Activated naive CD4-positive, alpha-beta T cell (primary cell): ENCODE measurements at places on chromosomes 3 and 15.

DNA sequence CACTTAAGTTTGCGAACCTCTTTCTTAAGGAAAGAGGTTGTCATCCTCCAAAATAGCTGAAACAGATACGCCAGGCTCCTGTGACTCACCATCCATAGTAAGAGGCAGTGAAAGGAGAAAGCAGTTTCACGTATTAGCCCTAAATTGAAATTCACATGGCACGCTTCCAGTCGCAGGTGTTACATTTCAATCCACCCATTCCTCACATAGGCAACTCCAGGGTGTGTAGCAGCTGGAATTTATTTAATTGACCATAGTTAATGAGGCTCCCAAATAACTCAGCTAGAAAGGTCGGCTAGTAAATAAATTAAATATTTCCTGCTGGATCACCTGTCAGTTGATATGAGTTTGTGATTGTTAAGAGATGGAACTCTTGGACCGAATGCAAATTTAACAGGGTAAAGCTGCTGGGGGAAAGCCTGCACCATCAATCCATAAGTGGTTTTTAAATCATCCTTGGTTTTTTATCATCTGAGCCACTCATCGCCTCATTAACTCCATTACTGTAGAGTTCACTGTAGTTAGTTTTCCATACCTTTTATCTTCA is 19.6 kb downstream of the NSUN3 start:
- no peak for DNase-seq

DNA sequence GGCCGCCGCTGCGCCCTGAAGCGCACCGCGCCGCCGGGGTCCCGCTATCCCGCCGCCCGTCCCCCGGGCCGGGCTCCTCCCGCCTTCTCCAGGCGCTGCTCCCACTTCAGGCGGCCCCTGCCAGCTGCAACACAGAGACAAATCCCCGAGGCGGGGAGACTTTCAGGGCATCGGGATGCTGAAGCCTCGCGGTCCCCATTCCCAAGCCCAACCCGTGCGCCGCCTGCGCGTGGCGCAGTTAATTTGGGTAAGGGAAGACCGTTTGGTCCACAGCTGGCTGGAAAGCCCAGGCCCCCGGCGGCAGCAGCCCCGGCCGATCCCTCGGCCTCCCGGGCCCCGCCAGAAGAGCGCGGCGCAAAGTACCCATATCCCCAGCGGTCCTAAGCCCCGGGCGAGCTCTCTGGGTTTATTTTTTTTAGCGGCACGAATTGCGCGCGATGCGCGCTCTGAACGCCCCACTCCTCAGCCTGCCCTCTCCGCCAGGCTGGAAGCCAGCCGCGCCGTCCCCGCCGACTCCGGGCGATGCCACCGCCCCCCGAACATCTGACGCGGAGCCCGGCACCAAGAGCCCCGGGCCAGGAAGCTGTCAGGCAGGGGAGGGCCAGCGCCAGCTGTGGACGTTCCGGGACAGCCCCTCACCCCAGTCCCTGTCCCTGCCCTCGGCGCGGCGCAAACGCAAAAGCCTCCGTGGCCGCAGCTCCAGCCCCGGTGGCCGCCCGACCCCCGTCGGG is 517 bp downstream of the FBN1 start:
- DNase-seq, result no peak

GRCh38 chr3:46695177-46695961 is 1.9 kb upstream of the ALS2CL start:
- DNase-seq, result peak; percentile 33

DNA sequence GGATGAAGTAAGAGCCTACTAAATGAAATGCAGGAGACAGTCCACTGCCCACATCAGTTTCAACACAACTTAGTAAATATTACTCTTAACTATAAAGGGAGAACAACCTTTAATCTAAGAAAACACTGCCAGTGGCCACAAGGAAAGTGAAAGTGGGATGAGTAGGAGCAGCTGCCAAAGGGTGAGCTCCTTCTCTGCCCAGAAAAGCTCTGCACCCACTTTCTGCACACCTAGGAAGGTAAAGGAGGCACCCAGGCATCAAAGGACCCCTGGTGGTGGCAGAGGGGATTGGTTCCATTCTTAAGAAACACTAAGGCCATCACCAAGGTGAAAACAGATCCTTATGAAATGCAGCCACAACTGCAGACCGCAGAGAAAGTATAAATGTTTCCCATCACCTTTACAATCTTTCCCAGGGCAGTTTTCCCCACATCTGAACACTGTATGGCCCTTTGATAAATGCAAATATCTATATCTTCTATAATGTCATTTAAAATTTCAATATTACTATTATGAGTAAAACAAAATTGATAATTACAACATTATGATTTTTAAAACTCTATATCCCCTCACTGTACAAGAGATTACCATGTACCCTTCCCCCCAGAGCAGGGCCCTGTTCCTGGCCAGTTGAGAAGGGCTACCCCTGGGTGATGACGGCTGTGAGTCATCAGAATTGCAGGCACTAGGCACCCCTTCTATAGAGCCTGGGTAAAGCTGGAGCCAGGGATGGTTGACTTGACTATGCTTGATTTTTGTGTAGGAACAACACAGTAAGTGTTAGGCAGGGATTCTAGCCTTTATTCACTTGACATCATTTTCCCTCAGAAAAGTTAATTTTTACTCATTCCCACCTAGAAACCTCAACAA is 92.0 kb downstream of the SNRK start:
- no peak for DNase-seq

DNA sequence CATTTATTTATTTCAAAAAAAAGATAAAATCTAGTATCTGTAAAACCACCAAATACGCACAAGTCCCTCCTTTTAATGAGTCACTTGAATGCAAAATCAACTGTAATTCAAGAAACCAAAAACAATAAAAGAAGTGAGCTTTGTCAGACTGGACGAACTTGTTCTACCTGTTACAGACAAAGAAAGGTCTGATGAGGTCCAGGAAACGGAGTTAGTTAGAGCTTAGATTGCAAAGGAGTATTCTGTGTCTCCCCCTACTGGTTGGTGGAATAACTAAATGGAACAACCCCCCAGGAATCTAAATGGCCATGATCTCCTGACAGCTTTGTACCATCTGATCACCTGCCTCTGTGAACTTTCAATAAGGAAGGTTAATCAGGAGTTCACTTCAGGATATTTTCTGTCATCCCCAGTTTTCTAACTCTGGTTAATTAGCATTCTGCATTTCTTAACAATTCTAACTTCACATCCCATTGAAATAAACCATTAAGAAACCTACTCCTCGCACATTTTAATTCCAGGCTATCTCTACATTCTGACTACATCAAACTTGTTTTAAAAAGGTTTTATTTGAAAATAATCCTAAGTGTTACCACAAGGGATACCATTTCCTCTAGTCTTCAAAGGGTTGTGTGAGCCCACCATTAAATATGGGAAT is 333.0 kb upstream of the SATB1 start:
- DNase-seq, result no peak

GRCh38 chr3:72427624-72428023 is 420.6 kb downstream of the SHQ1 start:
- DNase-seq, result no peak

DNA sequence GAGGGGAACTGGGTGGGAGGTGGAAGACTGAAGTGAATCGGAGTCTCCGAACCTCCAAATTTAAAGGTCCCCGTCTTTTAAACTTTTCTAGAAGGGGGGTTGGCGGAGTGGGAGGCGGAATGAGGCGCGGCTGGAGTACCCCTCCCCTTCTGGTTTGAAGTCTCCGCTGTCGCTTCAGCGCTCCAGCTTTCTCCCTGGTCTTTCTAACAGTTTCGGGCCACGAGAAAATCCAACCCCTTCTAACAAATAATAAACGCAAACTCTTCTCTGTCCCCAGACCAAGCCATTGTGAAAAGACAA is 2.5 kb upstream of the MECOM start:
- no peak for DNase-seq

GRCh38 chr15:74531144-74531811 is 9.7 kb upstream of the ARID3B start:
- DNase-seq, result no peak

DNA sequence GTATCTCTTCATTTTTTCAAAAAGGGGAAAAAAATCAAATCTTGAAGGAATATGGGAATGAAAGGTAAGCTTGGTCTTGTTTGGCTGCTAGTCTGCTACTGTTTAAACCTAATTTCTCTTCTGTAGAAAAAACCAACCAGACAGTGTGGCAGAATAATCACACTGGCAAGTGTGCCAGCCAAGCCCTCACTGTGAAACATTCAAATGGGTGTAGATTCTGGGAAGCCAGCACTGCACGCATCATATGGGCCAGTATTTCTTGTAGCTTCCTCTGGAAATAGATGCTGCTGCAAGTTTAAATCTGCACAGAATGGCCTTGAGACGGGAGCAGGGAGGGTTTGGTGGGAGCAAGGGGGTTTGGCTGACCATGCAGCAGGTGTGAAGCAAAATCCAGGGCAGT is 62.1 kb downstream of the POMGNT2 start:
- no peak for DNase-seq

- no peak for DNase-seq
Observed at GRCh38 chr3:169939320-169939719, 27.3 kb upstream of the SEC62 start.

GRCh38 chr3:4660936-4661335 is 167.8 kb downstream of the ITPR1 start:
- DNase-seq, result no peak

GRCh38 chr15:40048211-40048792 is 9.3 kb upstream of the SRP14 start:
- DNase-seq, result no peak

GRCh38 chr3:10968401-10968800 is 24.1 kb upstream of the SLC6A1 start:
- DNase-seq, result no peak

- DNase-seq, result peak; percentile 37
Observed at GRCh38 chr15:63605816-63606215, 8.6 kb downstream of the FBXL22 start.

- no peak for DNase-seq
Observed at GRCh38 chr15:99410477-99410876, 155.3 kb upstream of the MEF2A start.

DNA sequence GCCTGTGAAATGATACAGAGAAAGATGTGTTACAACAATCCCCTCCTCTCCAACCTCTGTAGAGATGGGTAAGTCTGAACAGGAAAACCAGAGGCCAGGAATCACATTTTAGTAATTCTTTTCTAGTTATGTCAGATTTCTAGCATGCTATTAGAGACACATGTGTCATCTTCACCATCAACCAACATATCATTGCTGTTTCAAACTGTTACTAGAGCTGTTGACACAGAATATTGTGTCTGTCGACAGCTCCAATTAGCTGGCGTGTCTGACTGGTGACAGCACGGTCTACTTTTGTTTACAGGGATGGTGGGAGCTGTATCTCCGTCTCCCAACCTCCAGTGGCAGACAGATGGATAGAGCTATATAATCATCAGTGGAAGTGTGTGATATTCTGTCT is 393.2 kb downstream of the SOX2 start:
- no peak for DNase-seq

DNA sequence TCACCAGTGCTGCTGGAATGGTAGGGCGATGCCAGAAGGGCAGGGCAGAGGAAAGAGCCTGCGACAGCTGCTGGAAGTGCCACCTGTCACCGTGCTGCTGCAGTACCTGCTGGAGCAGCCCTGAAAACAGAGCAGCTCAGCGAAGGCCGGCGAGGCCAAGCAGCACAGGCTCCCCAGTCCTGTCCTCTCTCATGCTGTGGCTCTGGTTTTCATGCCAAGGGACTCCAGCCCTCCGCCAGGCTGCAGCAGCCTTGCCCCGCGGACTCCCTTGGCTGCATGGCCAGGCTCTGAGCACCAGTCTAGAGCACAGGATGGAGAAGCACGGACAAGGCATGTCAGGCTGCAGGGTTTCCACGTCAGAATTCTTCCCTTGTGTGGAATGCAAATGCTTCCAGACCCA is 43.9 kb downstream of the ADCY5 start:
- no peak for DNase-seq

DNA sequence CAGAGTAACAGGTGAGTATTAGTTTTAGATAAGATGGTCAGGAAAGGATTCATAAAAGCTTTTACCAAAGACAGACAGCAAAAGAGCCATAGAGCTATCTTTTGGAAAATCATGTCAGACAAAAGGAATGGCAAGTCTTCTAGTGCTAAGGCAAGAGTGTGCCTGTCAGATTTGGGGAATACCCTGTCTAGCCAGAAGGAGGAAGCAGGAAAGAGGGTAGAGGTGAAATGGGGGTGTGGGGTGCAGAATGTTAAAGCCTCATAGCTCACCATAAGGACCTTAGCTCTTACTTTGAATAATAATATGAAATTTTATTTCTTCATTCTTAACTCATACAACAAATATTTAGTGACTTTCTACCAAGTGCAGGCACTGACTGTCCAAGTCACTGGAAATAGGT is 512.1 kb upstream of the ROBO2 start:
- no peak for DNase-seq

- no peak for DNase-seq
Observed at GRCh38 chr3:37582086-37582485, 279.6 kb upstream of the CTDSPL start.

DNA sequence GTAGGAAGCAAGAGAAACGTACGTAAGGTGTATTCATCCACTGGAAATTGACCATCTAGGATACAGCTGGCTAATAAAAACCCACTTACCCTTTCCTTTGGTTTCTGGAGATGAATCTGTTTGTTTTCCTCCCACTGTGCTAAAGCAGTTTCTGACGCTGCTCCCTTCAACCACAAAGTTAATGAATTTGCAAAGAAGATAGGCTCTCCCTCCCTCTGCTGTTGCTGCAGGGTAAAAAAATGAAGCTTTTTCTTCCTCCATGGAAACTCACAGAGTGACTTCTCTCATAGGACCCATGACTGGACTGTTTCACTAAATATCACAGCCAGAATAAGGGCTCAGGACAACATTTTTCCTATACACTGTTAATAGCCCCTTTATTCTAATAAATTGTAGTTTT is 172.1 kb upstream of the LRRN1 start:
- DNase-seq, result no peak

DNA sequence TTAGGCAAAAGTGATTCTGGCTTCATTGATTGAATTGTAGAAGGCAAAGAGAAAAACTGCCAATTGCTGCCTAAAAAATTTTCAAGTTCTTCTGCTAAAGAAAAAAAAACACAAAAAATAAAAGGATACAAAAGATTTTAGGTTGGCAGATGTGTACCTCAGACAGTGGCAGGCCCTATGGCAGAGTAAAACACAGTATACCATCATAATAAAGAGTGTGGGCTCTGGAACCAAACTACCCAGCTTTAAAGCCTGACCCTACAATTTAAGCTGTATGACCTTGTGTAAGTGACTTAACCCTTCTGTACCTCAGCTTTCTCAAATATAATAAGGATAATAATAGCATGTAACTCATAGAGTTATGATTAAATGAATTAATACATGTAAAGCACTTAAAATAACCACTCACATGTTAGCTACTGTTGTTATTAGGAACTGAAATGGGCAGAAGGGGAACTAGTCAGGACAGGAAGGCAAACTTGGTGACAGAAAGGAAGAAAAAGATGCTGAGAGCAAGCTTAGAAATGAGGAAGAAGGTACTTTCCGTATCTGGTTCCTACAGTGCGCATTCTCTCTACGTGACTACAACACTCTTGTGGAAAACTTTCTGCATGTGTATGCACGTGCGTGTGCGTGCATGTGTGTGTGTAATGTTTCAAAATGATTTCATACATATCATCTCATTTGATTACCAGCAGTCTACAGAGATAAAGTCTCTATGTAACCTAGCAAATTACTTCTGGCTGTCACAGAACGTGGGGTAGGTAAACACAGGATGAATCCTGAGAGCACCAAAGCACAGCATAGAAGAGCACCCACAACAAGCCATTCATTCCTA is 13.6 kb upstream of the GATM start:
- no peak for DNase-seq
